ENCODE measurements at places on chromosomes 6 and 20.

- peak; percentile 8 for DNase-seq
These were observed 1.1 kb upstream of the LCA5 start for GRCh38 chr6:79538106-79538971.

- no peak for DNase-seq
These were observed 24.9 kb downstream of the ZNF292 start for GRCh38 chr6:87180105-87180728.

DNA sequence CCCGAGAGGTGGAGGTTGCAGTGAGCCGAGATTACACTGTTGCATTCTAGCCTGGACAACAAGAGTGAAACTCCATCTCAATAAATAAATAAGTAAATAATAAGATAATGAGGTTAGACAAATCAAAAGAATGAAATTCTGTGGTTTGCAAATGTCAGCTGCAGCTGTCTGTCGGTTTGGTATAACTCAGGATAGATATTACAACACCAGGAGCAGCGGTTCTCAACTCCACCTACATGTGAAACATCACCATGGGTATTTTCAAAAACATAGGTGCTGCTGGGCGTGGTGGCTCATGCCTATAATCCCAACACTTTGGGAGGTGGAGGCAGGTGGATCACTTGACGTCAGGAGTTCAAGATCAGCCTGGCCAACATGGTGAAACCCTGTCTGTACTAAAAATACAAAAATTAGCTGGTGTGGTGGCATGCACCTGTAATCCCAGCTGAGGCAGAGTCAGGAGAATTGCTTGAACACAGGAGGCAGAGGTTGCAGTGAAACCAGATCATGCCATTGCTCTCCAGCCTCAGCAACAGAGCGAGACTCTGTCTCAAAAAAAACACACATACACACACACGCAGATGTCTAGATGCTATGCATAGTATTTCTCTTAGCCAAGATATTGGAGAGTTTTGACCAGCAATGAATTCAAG, 126.1 kb upstream of the LAMP5 start:
- no peak for DNase-seq

GRCh38 chr6:139839506-139840156, 465.2 kb upstream of the CITED2 start:
- DNase-seq, result peak; percentile 56

- no peak for DNase-seq
These were observed 146.4 kb upstream of the FAM83B start for GRCh38 chr6:54700158-54700557.

GRCh38 chr6:163335671-163336545, 78.6 kb upstream of the QKI start:
- DNase-seq, result no peak

DNA sequence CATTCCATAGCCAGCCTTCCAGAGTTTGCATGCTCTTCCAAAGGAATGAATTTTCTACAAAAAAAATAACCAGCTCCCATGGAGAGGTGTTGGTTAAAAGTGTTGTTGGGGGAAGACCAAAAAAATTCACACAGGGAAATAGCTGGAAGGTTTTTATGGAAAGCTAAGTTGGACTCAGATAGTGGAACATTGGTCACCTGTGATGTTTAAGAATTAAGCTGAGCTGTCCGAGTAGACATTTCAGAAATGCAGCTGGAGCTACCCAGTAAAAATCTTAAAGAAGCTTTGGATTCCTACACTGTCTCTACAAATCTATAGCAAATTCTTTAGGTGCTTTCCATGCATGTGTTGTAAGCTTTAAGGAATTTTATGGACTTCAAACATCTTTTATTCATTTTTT, 155.5 kb downstream of the THBS2 start:
- no peak for DNase-seq

DNA sequence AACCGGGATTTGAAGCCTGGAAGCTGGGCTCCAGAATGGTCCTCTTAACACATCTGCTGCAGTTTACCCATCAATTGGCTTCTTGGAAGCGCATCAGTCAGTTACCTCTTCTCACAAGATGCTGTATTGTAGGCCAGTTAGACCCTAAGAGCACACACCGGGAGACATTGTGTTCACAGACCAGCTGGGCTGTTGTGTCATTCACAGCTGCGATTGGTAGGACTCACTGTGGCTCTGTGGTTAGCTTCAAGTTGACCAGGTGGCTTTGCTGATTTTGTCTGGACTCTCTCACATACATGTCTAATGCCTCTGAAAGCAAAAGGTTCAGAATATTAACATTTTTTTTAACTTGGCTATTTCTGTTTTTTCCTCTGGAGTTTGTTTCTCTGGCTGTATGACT, 64.8 kb downstream of the SNX9 start:
- DNase-seq, result no peak

DNA sequence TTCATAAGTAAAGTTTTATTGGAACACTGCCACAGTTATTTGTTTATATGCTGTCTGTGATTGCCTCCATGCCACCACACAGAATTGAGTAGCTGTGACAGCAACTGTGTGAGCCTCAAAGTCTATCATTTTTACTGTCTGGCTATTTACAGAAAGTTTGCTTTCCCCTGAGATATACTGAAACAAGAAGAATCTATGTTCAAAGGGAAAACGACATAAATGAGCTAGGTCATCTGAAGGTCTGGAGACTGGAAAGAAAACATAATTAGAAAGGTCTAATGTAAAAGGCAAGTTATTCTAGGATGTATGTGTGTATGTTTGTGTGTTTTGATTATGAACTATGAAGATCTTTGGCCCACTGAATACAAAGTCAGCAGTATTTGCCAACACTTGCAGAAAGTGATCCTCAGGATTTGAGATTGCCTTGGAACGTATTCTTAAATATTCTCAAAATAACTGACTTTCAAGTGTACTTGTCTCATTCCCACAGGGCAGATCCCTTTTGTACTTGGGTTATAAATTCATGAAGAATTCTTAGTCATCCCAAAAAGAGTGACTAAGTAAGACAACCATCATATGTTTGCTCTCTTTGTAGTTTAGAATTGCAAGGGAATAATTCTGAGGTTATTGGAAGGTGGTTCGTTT, 677.7 kb downstream of the DOK5 start:
- DNase-seq, result peak; percentile 65

- DNase-seq, result no peak
These were observed 145.3 kb upstream of the NRN1 start for GRCh38 chr6:6152060-6152459.

DNA sequence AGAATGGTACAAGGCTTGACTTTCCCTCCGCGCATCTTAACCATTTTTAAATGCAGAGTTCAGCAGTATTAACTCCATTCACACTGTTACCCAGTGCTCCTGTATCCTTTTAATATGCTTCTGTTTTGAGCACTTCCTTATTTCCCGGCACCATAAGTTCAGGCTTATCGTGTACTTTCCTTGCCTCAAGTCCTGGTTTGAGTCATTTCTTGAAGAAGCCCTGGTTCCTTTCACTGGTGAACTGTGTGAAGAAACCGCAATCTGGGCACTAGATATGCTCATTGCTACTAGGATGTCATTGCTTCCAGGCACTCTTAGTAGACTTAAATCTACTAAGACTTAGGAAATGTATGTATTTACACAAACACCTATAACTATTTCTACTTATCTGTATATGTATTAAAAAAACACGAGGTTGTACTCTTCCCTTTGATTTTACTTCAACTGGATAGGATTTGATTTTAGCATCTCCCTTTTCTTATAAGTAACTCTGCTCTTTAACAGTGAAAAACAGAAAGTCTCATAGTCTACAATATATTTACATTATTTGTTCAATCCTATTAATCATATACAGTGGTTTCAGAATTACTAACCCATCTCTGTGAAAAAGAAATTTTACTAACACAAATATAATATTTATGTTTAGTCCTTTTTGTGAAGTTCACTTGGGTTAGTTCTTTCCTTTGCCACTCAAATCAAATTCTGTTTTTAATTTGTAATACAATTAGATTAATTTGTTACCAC, 135.5 kb downstream of the CDKAL1 start:
- DNase-seq, result peak; percentile 6

DNA sequence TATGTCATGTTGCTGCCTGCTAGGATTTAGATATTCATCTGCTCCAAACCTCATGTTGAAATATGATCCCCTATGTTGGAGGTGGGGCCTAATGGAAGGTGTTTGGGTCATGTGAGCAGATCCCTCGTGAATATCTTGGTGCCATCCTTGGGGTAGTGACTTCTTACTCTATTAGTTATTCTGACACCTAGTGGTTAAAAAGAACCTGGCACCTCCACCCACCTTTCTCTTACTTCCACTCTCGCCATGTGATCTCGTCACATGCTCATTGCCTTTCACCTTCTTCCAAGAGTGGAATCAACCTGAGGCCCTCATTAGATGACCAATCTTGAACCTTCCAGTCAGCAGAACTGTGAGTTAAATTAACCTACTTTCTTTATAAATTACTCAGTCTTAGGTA, 549.4 kb upstream of the SYNCRIP start:
- DNase-seq, result peak; percentile 58

- DNase-seq, result peak; percentile 65
These were observed 136.9 kb upstream of the SUPT3H start for GRCh38 chr6:45514454-45515230.

- no peak for DNase-seq
These were observed 8.5 kb downstream of the L3MBTL3 start for GRCh38 chr6:130026859-130027258.

- DNase-seq, result no peak
These were observed 8.1 kb downstream of the LRFN2 start for GRCh38 chr6:40579101-40579500.

DNA sequence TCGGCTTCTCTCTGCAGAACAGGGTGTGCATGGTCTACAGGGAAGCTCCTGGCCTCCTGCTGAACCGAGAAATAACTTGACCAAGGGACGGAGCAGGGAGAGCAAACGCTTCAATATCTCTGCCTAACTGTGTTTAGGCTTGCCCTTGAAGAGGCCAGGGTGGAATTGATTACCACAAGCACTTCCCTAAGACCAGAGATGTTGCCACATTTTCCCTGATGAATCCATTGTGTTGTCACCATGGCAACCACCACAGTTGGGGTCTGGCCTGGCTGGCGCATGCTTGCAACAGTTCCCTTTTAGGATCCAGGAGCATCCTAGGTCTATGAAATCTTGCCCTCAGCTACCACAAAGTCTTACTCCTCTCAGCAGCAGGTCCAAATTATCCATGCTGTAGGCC, 213.5 kb upstream of the SULF2 start:
- DNase-seq, result no peak

GRCh38 chr20:12028771-12029170, 111.1 kb downstream of the BTBD3 start:
- DNase-seq, result no peak

DNA sequence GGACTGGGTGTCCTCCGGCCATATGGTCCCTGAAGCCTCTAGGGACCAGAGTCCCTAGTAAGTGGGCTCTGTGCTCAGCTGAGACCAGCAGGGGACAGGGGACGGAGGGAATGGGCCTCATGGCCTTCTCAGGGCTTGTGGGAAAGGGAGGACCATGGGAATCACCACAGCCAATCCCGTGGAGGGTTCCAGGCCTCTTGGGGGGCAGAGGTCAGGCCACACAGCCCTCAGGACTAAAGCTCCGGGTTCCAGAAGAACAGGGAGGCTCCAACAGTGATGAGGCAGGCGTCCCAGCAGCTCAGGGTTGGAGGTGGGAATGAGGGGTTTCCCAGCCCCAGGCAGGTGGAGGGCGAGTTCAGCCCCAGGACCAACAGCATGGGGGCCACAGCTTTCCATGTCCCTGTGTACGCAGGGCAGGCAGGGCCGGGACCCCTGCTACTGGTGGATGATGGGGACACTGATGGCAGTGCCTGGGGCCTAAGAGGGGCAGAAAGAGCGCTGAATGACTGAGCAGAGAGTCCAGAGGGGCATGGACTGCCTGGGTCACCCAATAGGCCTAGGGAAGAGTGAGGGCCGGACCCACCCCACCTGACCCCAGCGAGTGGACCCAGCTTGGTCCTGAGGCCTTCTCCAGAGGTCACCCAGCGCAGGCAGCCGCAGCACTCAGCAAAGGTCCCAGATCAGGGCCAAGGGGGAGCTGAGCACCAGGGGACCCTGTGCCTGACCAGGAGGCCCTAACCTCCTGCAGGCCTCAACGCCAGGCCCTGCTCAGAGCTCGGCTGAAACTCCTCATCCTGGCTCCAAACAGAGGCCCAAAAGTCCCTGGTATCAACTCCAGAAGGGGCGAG, 8.8 kb downstream of the MYL9 start:
- DNase-seq, result no peak

GRCh38 chr6:169857343-169858292, 106.2 kb downstream of the ERMARD start:
- no peak for DNase-seq

DNA sequence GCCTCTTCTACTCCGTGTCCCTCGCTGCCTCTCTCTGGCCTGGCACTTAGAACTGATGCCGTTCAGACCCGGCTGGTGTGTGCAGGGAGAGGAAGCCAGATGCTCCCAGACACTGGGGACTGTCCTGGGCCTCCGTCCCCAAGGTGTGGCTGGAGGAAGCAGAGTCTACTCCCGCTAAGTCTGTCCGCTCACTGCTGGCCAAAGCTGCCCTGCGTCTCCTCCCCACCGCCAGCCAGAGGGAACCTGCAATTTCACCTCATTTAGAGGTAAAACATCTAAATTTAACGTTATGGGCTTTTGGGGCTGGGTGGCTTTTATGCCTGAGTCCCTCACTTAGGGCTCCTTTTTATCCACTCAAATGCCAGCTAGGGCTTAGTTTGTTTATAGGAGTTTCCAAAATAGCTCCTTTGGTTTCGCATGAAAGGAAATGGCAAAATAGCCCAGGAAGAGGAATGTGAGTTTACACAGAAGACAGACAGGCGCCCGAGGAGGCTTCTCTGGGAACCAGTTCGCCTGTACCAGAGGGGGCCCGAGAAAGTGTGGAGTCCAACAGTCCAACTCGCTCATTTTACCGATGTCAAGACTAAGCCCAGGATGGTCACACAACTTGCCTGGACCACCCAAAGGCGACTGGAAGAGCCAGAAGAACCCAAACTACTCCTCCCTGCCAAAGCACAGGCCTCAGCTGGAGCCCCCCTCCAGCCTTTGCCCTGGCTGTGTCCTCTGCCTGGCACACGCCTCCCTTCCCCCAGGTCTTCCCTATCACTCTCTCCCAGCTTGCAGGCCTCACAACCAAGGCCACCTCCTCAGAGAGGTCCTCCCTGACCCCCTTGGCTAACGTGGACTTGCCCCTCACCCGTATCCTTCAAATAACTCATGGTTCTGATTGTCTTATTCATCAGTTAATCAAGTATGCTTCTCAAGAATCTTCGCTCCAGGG, 54.5 kb downstream of the RIPOR3 start:
- no peak for DNase-seq

GRCh38 chr20:1926237-1926636, 31.0 kb downstream of the SIRPA start:
- DNase-seq, result no peak

DNA sequence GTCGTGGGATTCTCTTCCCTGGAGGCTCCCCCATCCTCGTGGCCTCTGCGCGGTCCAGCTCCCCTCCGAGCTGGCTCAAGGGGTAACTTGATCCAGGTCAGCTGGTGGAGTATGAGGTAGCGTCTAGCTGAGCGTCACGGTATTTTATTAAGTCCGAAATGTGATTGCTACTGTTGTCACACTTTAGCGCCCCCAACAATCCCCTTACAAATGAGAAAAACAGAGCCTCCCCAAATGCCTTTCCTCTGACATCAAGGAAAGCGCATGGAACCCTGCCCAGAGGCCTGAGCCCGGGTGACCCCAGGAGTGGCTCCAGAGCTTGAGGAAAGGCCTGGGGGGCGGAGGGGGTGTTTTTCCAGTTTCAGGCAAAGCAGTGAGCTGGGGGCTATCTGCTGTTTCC, 192.4 kb downstream of the ZMYND8 start:
- DNase-seq, result no peak

GRCh38 chr6:57087916-57088315, 2.1 kb upstream of the ZNF451 start:
- no peak for DNase-seq

GRCh38 chr6:53315086-53315724, 33.5 kb downstream of the ELOVL5 start:
- DNase-seq, result no peak
